CD4-positive, alpha-beta T cell treated with Interleukin-6 at 100 ng/mL for 8 hours (primary cell): ENCODE measurements at places on chromosomes 7 and 10.

GRCh38 chr10:132762267-132762666 is 23.7 kb downstream of the NKX6-2 start:
- no peak for DNase-seq

GRCh38 chr10:103470761-103471653 is 8.0 kb downstream of the CALHM3 start:
- DNase-seq: peak; percentile 86

- DNase-seq: no peak
Observed at GRCh38 chr7:154409703-154410311, 357.6 kb downstream of the DPP6 start.

GRCh38 chr7:98235901-98236300 is 16.1 kb downstream of the TECPR1 start:
- no peak for DNase-seq

GRCh38 chr7:100914879-100915447 is 19.3 kb upstream of the ACHE start:
- DNase-seq: no peak

DNA sequence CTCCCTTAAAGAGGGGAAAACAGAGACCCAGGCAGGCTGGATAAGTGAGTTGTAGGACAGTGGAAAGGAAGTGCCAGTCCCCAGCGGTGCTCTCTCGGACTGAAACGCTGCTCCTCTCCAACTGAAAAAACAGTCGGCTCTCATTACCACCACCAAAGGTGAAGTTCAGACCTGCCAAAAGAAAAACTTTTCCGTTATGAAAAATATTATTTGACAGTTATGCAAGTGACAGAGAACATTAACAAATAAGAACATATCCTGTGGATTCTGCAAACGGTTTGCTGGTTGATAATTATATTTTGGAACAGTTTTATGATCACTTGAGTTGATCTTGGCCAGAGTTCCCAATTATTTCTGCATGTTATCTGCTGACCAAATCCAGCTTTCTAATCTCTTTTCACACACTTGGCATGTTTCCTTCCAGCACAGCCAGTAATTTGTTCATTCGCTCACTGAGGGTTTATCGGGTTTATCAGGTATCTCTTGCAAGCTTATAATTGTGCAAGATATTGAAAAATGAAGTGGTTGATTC is 82.6 kb downstream of the PTPRE start:
- no peak for DNase-seq

GRCh38 chr10:2478656-2479055 is 588.7 kb upstream of the PFKP start:
- no peak for DNase-seq

DNA sequence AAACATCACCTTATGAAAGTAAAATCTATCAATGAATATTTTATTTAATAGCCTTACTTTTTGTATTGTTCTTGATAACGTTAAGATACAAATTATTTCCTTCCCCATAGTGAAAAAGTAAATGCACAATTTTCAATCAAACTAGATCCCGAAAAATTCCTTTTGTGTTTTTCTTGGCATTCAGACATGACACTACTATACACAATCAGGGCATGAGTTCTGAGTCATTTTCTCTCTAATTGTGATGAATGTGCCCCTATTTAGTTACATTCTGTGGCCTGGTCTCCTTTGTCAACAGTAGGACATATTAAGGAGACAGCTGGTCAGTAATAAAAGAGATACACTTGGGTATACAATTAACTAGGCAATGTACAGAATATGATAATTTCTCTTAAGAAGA is 19.8 kb downstream of the COL1A2 start:
- DNase-seq: no peak

- DNase-seq: no peak
Observed at GRCh38 chr7:4612237-4612636, 69.9 kb upstream of the FOXK1 start.

DNA sequence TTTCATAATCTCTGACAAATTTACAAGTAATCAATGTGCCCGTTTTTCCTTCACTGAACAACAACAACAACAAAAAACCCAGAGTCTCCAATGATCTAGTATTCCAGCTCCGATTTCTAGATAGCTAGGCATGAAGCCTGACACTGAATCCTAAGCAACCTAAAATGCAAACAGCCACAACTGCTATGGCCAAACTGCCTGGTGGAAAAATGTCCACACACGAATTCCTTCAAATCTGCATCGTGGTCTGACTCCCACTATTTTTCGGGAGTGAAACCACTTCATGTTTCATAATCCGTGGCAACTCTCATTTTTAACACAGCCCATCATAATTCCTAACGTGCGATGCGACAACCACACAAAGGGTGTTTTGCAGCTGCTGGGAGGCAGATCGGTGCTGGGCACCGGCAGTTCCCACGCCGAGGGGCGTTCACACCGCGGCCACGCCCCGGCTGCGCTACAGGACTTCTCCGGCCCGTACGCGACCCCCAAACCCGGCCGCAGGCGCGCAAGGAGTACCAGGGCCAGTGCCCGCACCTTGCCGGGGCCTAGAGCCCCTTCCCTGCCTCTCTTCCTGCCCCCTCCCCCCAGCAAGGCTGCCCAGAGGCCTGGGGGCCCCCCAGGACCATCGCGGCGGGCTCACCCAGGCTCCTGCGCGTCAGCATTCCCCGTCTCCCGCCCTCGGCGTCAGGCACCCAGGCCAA is 814 bp downstream of the RUFY2 start:
- DNase-seq: peak; percentile 9

DNA sequence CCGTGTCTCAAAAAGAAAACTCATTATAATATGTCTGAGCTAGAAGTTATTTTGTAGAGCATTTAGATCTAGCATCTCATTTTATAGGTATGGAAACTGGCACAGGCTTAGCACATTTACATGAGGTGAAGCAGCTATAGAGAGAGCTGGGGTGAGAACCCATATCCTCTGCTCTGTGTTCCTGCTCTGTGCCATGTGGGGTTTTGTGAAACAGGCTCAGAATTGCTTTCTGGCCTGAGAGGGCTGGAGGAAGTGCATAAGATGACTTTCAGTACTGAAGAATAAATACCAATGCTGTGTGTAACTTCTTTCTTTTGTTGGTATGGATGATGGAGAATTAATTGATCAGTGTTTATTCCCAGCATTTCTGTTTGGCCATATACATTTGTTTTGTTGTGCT is 159.1 kb downstream of the LRRC4 start:
- DNase-seq: no peak

DNA sequence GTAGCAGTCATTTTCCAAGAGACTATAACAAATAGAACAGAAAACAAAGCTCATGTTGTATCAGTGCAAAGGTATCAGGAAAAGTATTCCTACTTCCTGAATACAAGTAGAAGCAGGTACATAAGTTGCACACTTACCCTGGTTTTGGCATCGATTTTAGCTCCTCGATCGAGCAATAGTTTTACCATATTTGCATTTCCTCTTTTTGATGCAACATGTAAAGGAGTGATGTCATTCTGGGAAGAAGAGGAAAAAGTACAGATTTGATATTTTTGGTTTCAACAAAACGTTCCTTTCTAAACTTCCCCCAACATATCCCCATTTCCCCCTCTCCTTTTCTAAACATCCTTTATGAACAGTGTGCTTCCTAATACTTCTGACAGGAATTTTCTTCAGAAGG is 155.1 kb downstream of the ANK3 start:
- no peak for DNase-seq

- DNase-seq: no peak
Observed at GRCh38 chr10:22333975-22334282, 11.4 kb upstream of the SPAG6 start.

DNA sequence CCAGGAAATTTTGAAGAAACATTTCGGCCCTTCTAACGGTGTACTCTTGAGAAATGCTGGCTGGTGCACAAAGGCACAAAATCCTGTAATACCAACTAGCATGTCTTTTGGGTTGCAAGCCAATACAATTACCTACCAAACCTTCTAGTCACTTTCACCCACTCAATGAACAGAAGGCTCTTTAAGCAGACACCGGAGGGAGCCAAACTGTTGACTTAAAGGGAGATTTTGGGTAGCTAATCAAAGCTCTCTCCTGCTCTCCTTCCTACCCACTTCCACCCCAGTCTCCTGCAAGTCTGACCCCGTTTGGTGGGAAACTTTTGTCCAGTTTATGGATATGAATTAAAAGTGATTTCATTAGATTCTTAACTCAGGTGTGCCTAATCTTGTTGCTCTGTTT is 24.0 kb downstream of the GRM3 start:
- DNase-seq: no peak

GRCh38 chr10:90775351-90776028 is 82.3 kb downstream of the HTR7 start:
- no peak for DNase-seq

- no peak for DNase-seq
Observed at GRCh38 chr7:87038993-87039690, 20.3 kb downstream of the ELAPOR2 start.

- DNase-seq: no peak
Observed at GRCh38 chr7:141306081-141306480, 232.2 kb downstream of the TMEM178B start.

DNA sequence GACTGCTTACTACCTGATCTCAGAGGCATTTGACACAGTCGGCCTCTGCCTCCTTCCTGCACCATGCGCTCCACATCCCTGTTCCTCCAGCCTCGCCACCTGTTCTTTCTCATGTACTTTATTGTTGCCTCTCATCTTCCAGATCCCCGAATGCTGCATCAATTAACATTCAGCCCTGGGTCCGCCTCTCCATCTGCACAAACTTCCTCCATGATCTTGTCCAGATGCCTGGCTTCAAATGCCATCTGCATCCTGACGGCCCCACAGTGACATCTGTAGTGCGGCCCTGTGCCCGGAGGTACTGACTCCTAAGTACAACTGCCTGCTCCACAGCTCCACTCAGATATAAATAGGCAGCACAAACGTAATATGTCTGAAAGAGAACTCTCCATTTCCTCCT is 51.2 kb upstream of the STK17A start:
- DNase-seq: no peak
